H9 (cell line): ENCODE measurements at places on chromosomes 6 and 20. TPM values are rescaled to one million over a fixed set of nuclear protein-coding genes. Genes with fewer than 3 reads are reported as not detected.

WFDC5 gene
- not detected in 2 replicates for total RNA-seq

DNA sequence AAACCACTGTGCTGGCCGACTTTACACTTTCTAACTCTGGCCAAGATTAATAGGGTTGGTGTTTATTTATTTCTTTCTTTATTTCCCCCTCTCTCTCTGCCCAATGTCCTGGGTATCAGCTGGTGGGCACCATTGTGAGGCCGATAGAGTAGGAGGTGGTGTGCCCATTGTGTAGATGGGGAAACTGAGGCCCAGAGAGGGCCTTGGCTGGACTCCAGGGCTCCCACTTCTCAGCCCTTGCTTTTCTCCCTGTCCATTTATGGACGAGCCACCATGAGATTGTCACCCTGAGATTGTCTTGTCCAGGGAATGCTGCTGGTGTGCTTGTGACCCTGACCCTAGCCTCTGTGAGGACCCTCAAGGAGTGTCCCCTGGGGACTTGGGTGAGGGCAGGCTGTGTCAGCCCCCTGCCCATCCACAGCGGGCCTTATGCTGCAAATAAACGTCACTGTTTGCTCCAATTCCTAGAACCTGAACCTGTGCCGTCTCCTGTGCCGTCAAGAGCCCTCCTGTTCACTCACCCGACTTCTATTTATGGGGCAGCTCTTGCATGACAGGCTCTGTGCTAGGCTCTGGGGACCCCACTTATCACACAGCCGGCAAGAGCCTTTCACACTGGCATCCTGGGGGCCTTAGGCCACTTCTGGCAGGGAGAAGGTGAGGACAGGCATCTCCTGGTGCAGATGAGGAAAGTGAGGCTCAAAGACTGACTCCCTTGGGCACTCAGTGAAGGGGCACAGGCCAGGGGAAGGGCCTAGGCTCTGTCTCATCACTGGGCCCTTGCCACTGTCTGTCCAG, 24.8 kb downstream of the SUN5 start:
- H3K4me3 ChIP-seq, result no peak overlapping the region
- H3K27ac ChIP-seq, result no peak overlapping the region
- H3K27me3 ChIP-seq, result no peaks in the 10 kb centered on the region
- no peaks in the 10 kb centered on the region for H3K4me1 ChIP-seq

DNA sequence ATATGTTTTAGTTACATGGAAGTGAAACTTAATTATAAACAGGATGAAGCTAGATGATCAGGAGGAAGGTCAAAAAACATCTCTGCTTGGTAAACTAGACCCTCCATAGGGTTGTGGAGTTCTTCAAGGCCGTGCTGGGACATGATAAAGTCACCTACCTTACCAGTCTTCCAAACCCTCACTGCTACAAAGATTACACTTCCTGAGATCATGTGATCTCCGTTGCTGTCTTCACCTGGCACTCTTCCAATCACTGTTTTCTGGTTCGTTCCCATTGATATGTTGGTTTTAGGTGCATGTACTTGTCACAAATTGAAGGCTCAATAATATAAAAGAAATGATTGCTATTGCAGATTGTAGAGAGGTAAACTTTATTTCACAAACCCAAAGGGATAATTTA, 161.5 kb upstream of the MAN1A1 start:
- H3K4me1 ChIP-seq, result no peaks in the 10 kb centered on the region; the same call in 1 of the 2 replicates
- H3K36me3 ChIP-seq, result no peaks in the 10 kb centered on the region
- H3K27ac ChIP-seq, result no peak overlapping the region
- H3K4me3 ChIP-seq, result no peak overlapping the region

DNA sequence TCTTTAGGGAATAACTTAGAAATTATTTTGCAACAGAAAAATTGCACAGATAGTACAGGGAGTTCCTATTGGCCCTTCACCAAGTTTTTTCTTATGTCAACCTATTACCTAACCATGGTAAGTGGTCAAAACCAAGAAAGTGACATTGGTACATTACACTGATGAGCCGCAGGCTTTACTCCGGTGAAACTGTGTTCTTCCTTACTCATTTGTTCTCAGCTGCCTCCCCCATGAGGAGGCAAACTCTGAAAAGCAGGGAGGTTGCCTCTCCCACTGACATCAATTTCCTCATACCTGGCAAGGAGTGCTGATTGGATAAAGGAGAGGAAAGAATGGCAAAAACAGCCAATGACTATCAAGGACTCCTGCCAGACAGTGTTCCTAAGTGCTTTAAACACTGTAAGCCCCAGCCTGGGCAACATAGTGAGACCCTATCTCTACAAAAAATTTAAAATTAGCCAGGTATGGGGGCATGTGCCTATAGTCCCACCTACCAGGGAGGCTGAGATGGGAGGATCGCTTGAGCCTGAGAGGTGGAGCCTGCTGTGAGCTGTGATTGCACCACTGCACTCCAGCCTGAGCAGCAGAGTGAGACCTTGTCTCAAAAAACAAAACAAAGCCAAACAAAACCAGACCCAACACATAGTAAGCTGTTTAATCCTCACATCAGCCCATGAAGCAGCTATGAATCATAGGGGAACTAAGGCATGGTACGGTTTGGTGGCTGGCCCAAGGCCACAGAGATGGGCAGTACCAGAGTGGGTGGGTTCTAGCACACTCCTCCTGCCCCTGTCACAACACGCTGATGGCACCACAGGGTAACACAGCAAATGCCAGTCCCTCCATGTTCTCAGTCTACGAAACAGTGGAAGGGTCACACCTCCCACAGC, 24.7 kb downstream of the C20orf203 start:
- no peak for DNase-seq
- no peaks in the 10 kb centered on the region for H3K27me3 ChIP-seq
- no peaks in the 10 kb centered on the region for H3K4me1 ChIP-seq
- H3K27ac ChIP-seq, result no peak overlapping the region

GRCh38 chr6:55898342-55898741, 23.0 kb upstream of the BMP5 start:
- no peak for DNase-seq
- H3K27ac ChIP-seq, result no peak overlapping the region
- no peaks in the 10 kb centered on the region for H3K27me3 ChIP-seq
- H3K4me3 ChIP-seq, result no peak overlapping the region

DNA sequence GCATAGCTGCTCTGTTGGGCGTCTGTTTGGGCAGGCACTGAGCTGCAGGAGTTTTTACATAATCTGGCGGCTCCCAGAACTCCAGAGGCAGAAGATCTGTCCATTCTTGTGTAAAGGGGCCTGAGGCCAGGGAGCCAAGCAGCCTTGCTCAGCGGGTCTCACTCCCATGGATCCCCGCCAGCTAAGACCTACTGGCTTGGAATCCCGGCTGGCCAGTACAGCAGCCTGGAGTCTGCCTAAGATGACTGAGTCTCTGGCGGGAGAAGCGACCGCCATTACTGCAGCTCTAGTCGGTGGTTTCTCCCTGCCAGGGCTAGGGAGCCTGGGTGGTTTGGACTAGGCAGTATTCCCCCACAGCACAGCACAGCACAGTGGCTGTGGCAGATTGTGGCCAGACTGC, 268.4 kb upstream of the SYNCRIP start:
- no peak for DNase-seq
- peaks cover 3% of the 10 kb centered on the region for H3K36me3 ChIP-seq
- no peaks in the 10 kb centered on the region for H3K4me1 ChIP-seq
- no peak overlapping the region for H3K4me3 ChIP-seq
- H3K27me3 ChIP-seq, result no peaks in the 10 kb centered on the region

DNA sequence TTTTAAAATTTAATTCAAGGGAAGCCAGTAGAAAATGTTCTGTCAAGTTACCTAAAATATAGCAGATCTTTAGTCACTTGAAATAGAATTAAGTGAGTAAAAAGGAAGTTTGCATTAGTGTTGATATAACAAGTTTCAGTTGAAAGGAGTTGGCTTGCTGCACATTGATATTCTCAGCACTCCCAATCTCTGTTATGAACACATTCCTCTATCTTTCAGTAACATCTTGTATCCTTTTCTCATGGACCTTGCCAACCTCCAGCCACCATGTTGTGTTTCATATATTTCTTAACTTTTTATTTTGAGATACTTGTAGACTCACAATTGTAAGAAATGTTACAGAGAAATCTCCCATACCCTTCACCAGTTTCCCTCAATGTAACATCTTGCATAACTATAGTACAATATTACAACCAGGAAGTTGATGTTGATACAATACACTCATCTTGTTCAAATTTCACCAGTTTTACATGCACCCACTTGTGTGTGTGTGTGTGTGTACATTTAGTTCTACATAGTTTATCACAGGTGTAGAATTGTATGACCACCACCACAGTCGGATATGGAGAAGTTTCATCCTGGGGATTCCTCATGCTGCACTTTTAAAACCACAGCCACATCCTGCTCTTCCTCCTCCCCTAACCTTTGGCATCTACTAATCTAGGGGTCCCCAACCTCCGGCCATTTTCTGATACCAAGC, 20.2 kb upstream of the PAQR8 start:
- H3K27me3 ChIP-seq, result no peaks in the 10 kb centered on the region
- no peaks in the 10 kb centered on the region for H3K4me1 ChIP-seq
- H3K4me3 ChIP-seq, result no peak overlapping the region

- no peaks in the 10 kb centered on the region for H3K36me3 ChIP-seq
- no peaks in the 10 kb centered on the region for H3K4me1 ChIP-seq
- no peak for DNase-seq
- H3K27me3 ChIP-seq, result no peaks in the 10 kb centered on the region
- H3K27ac ChIP-seq, result no peak overlapping the region
These were observed 43.0 kb downstream of the TFAP2B start for GRCh38 chr6:50861692-50862091.

- no peaks in the 10 kb centered on the region for H3K36me3 ChIP-seq
- DNase-seq, result peak; percentile 65
- H3K27ac ChIP-seq, result no peak within 1 kb of the TSS
These were observed at the start of gene DDX43 for GRCh38 chr6:73394577-73395354. Gene DDX43, plus strand, starts transcription at chr6:73394828. Its CDS starts 78 bp downstream, at chr6:73394906.

EEF1A2 gene
- 25.8 and 27.4 TPM in 2 replicates for total RNA-seq
